Neural progenitor cell (in vitro differentiated cells): ENCODE measurements at places on chromosomes 5 and 9. TPM values are rescaled to one million over a fixed set of nuclear protein-coding genes. Genes with fewer than 3 reads are reported as not detected.

DNA sequence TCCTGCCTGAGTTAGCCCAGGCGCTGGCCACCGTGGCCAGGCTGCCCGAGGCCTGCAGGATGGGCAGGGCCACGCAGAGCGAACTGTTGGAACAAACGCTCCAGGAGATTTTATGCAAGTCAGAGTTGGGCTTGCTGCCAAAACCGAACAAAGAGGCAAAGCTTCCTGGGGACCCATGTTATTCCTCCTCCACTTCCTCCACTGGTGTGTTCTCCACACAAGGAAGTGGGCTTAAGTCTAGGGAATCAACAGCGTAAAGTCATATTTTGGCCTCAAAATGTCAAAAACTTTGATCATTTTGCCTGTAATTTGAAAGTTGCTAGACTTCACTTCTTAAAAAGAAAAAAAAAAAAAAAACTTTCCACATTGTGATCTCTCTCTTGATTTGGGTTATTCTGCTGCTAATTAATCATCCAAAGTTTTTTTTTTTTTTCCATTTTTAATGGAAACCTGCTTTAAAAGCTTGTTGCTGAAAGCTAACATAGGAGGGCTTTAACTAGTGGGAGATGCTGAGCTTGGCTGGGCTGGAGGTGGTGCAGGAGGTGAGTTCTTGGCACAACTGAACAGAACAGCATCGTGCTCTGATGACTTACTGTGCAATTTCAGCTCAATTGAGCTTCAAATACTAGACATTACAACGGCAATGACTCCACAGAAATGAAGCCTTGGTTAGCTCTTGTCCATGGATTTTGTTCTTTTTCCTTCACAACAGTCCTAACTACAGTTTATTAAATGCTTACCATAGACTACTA, 73.0 kb downstream of the PTPDC1 start:
- DNase-seq, result no peak

DNA sequence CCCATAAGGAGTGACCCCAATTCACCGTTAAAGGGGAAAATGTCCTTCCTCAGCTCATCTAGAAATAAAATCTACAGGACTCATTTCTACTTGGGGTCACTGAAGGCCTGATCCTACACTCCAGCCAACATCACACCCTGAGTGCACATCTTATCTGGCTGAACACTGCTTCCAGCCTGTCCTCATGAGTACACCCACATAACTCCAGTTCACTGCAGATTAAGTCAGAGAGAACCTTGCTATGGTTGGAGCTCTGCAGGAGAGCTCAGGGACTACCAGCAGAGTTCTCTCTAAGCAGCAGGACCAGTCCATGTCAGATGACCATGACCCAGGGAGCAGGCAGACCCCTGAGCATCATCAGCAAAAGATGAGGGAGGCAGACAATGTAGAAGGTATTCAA, 126.9 kb upstream of the MAP3K1 start:
- no peak for DNase-seq

The SAPCD2 gene
- total RNA-seq, result 5.7 and 27.7 TPM in 2 replicates

GRCh38 chr5:59279979-59280378, 613.5 kb downstream of the PDE4D start:
- no peak for DNase-seq

The PCDH12 gene
- not detected in 2 replicates for total RNA-seq

The ARSK gene
- 13.9 and 21.3 TPM in 2 replicates for total RNA-seq

- no peak for DNase-seq
Observed at GRCh38 chr5:68149189-68149588, 66.4 kb upstream of the PIK3R1 start.

The ITK gene
- total RNA-seq, result not detected in 2 replicates

DNA sequence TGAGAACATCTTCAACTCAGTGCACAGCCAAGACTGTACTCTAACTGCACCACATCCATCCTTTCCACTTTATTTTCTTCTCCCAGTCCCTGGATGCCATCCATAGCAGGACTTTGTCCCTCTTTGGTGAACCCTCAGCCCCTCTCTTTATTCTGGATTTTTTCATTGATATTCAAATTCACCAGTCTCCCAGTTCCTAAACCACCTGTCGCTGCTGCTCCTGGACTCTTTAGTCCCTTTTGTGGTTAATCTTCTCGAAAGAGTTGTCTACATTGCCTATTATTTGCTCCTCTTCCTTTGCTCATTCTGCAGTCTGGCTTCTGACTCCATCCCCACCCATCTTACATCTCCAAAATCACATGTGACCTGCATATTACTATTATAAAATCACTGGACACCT, 59.4 kb upstream of the ZSWIM6 start:
- no peak for DNase-seq

The GPR150 gene
- total RNA-seq, result 0.12 TPM in 1 of 2 replicates, not detected in the other

DNA sequence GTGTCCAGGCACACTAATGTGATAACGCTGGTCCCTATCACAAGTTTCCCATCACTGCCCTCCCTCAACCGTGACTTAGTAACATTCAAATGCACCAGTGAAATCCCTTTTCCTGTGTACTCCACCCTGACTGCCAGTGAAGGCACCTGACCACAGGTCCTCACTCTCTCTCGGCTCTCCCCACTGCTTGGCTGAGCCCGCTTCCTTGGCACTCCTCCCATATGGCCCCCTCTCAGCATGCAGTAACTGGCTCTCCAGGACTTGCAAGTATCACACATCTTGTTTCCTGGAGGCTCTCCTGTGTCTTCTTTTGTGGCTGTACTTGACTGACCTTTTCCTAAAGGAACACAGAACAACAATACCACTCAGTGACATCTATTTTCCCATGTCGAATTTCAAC, 292.0 kb upstream of the ZNF608 start:
- no peak for DNase-seq

The LIFR gene
- 2.2 TPM in 2 replicates for total RNA-seq

- DNase-seq, result no peak
Observed at GRCh38 chr9:1875251-1875851, 139.8 kb upstream of the SMARCA2 start.

DNA sequence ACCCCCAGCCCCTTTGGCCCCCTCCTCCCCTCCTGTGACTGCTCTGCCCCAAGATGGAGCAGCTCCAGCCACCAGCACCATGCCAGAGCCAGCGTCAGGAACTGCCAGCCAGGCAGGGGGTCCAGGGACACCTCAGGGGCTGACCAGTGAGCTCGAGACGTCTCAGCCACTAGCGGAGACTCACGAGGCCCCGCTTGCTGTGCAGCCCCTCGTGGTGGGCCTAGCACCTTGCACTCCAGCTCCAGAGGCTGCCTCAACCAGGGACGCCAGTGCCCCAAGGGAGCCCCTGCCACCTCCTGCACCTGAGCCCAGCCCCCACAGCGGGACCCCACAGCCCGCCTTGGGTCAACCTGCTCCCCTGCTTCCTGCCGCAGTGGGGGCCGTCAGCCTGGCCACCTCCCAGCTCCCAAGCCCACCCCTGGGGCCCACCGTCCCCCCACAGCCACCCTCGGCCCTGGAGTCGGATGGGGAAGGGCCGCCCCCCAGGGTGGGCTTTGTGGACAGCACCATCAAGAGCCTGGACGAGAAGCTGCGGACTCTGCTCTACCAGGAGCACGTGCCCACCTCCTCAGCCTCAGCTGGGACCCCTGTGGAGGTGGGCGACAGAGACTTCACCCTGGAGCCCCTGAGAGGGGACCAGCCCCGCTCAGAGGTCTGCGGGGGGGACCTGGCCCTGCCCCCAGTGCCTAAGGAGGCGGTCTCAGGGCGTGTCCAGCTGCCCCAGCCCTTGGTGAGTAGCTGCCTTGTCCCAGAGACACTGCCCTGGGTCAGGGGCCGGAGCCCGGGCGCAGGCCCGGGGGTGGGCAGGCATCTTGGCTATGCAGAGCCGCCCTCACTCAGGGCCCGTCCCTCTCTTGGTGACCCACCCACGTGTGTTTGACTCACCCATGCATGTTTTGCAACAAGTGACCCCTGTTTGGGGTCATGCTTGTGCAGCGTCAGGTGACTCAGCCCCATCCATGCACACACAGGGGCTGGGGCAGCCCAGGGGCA, 105.2 kb downstream of the WNK2 start:
- no peak for DNase-seq
